ENCODE measurements at places on chromosomes 12 and 14.

DNA sequence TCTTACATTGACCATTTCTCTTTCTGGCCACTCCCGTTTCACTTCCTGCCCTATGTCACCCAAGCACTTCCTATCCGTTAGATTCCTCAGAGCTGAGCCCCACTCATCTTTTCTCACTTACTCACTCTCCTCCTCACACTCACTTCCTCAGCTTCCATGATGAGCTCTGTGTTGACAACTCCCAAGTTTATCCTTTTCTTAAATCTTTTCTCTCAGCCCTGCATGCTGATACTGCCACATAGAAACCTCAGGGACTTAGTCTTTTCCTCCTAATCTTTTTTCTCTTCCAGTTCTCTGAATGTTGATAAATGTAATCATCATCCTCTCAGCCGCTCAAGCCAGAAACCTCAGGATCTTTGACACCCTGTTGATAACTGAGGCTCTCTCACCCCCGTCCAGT, 99.6 kb downstream of the ANO6 start:
- no peak for DNase-seq

DNA sequence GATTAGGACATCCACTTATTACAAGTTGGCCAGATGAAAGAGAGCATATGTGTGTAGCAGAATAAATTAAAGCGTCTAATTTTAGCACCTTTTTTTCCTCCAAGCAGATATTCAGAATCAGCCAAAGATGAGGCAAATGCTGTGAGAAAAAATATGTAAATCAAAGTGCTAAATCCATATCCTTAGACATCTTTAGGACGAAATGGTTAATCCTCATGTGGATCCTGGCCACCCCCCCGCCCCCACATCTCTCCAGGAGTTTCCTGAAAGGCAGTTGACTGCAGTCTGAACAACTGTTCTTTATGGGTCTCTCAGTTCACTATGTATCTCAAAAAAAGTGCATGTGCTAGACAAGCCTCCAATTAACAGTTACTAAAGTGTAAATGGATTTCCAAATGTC, 1768.1 kb upstream of the SEL1L start:
- no peak for DNase-seq

GRCh38 chr14:31047503-31047902, 21.3 kb upstream of the STRN3 start:
- no peak for DNase-seq

DNA sequence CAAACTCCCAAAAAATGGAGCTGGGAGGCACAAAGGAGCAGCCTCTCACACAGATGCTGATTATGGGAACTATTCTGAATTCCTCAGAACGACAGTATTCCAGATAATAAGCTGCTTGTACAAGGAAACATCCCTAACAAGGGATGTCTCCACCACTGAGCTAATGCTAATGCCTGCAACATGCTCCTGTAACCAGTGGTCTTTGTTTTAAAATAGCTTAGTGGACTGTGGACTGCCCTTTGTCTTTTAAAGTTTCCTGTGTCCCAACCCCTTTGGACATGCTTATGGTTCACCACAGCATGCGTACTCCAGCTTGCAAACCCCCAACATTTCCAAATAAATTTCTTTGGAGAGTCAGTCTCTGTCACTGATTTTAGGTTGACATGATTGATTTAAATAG, 16.4 kb upstream of the PITPNM2 start:
- no peak for DNase-seq

DNA sequence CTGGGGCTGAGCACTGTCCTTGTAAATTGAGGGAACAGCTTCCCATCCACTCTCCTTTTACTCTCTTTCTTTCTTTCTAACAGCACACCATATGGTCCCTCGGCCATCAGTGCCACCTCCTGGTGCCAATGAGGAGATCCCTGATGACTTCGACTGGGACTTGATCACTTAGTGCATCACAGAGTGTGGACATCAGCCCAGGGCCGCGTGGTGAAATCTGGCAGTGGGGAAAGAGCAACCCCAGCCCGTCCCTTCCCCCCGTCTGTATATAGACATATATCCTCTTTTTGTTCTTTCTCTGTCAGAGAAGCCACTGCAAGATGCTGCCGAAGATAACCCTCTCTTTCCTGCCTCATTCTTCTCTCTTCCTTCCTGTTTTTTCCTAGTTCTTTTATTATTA, 13.5 kb downstream of the C3AR1 start:
- DNase-seq, result no peak

GRCh38 chr12:56658921-56659320, 13.1 kb upstream of the ATP5F1B start:
- DNase-seq, result no peak

- no peak for DNase-seq
Measured at GRCh38 chr12:6326316-6327228, 15.3 kb downstream of the TNFRSF1A start.

DNA sequence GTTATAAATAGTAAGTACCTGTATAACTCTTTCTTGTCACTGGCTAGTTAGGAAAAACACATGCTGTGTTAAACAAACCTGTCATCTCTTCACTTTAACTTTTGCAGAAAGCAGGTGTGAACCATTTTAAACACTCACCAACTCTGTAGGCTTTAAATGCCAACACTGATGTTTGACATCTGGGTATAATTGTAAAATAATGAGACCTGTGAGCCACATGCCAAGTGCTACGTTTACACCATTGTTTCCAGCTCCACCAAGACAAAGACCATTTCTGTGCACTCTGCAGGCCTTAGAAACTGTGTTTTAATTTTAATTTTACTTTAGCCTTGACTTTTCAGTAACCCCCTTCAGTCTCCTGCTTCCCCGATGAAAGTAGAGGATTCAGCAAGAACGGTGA, 11.0 kb downstream of the TPH2 start:
- DNase-seq, result no peak

DNA sequence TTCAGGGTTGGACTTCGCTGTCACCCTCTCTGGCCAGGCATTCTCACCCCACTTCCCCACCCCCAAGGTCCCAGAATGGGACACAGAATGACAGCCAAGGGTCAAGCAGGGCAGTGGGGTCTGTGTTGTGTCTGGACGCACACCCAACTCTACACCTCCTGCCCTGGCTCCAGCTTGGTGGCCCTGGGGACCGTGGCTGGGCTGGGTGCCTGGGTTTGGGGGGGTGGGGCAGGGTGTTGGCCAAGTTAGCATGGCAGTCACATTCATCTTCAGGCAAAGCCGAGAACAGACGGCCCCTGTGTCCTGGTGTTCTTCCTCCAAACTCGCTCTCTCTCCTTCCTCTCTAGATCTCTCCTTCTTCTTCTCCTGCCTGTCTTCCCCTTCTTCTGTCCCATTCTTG, 5.6 kb downstream of the LRP1 start:
- no peak for DNase-seq

DNA sequence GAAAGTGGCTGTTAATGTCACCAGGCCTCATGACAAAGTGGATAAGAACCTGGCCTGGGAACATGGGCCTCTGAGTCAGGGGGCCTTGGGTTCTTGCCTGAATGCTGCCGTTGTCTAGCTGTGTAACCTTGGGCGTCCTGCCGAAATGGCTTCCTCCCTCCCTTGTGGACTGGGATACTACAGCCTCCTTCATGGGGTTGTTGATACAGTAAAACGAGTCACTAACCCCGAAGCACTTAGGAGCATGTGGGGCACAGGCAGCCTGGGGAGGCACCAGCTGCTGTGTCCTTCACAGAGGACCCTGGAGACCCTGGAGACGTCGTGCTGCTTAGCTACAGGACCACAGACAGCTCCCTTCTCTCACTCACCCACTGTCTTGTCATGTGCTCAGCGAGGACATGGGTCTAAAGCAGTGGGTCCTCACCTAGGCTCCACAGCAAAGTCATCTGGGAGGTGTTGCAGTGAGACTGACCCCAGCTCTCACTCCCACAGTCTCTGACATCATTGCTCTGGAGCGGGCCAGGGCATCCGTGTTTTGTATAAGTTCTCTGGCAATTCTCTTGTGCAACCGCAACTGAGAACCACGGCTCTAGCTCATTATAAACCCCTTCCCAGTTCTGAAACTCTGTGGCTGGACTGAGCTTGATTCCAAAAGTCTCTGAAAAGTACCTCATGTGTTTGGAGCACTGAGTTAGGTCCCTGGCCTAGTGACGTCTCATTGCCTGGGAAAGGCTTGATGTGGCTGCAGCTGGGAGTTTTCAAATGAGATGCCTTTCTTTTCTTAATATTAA, 42.1 kb downstream of the SERPINA3 start:
- DNase-seq, result no peak
